ENCODE measurements at places on chromosomes 6 and 20. TPM values are rescaled to one million over a fixed set of nuclear protein-coding genes. Genes with fewer than 3 reads are reported as not detected.
A peak's percentile ranks its signal among the peaks of the same experiment; 100 is the strongest.

DNA sequence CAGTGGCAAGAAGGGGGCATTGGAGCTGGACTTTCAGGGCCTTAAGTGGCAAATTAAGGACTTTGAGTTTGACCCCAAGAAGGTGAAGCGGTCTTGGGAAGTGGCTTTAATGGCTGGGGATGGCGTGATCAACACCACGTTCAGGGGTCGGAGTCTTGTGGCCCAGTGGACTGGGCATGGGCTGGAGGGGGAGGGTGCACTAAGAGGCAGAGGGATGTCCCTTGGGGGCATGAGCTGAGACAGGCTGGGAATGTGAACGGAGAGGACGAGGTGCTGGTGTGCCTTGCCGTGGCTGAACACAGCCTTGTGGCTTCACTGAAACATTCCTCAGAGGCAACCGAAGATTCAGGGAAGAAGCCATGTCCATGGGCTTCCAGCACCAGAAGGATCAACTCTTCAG, 227.0 kb downstream of the SYNDIG1 start:
- DNase-seq: no peak

DNA sequence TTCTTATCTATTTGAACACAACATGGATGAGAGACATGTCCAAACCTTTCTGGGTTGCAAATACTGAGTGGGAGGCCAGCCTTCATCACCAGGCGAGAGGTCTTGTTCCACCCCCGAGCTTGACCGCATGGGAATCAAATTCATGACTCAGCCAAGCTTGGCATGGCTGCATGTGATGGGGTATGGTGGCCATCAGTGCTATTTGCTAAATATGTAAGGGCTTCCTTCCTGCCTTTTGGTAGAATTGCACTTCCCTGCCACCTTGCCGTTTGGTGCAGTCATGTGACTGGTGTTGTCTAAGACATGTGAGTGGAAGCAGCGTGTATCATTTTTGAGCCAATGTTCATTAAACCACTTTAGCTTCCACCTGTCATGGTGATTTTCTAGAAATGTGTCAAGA, 508.9 kb upstream of the SULF2 start:
- DNase-seq: no peak

DNA sequence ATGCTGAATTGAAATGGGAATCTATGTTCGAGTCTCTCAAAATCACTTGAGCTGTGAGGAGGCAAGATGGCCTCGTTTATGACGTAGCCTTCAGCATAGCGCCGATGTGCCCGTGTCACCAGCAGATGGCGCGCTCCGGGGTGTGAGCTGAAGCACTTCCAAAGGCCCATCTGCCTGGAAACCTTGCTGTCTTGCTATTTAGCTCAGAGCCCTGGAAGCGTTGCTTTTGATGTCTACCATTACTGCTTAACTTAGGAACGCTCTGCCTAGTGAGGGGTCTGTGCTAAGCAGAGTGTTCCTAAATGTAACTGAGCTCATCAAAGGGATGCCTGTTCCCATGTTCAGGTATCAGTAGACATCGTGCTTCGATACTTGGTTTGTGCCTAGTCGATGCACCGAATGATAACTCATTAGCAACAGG, 67.7 kb downstream of the SYCP2L start:
- peak; percentile 94 for DNase-seq

DNA sequence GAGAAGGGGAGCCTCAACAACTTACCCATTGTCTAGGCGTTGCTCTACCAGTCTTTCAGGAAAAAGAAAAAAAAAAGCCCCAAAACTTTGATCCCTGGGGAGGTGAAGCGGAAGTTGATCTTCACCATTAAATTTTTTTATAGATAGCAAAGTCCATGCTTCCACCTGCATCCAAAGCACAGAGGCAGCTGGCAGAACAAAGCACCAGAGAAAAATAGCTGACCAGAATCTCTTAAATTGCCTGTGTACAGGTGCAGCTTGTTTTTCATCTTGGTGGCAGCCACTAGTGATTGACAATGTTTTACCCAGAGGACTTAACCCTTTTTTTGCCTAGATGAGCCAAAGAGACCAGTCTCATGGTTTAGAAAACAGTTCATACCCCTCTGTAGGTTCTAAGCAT, 86.0 kb downstream of the MYB start:
- DNase-seq: no peak

- no peak for DNase-seq
These were observed 357.3 kb downstream of the FOXA2 start for GRCh38 chr20:22226849-22227700.

DNA sequence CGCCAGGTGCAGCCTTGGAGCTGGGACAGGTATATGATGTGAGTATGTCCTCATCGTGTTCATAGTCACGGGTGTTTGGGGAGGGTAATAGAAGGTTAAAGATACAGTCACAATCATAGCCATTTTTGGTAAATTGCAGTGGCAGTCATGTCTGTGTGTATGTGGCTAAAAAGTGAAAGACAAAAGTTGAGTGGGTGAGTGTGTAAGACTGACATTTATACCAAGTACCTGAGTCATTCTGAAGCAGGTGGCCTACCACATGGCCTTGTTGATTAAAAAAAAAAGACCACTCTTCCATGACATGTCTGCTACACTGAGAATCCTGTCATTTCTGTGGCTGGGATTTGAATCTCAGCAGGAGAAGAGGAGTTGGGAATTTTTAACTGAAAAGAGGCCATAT, 181.9 kb downstream of the SCP2D1 start:
- no peak for DNase-seq

DNA sequence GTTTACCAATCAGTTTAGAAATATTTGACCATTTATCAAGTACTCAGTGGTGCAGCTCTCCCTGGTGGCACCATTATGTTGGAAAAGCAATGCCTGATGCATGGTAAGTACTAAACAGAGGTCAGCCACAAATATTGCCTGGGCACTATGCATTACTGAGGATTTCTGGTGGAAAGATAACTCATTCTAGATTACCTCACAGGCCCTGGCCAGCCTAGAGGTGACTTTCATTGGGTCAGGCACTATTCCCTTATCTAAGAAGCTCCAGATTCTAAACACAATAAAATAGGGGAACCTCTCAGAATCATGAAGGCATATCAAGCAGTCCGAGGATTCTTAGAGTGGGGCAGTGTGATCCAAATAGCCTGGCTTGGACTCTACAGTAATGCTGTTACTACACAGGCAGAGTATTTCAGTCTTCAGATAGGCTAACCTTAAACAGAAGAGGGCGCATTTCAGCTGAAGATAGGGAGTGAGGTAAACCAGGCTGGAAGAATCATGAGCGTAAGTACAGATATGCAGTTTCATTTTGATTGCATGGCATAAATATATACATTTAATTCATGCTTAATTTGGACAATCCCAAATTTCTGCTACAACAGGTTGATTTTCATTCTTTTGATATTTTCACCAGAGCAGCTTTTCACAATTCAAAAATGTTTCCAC, 12.1 kb downstream of the LGSN start:
- no peak for DNase-seq

GRCh38 chr6:112800439-112800838, 453.3 kb downstream of the RFPL4B start:
- no peak for DNase-seq

DNA sequence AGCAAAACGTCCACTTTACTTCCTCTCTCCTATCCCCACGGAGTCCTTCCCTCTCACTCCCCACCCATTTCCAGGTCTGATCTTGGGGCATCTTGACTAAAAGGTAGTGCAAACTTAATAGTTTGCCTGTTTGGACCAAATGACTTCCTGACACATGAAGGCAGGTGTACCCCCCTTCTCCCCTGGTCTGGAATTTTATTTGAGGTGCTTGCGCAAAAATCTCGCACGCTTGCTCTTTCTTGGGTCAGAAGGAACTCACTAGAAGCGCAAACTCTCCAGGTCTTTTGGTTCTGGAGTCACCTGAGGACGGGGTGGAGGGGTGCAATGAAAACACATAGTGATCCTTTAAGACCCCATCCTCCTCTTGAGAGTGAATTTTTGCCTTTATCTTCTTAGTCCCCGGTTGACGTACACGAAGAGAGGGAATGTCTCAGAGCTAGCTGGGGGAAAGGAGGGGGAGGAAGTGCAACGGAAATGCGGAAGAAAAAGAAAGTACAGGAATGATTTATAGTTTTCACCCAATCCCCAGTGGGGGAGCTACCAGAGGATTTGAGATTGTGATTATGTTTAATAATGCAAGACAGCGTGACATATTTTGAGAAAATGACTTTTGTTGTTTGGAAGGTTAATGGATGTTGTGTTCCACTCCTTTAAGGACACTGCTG, 4.9 kb downstream of the ADGRB3 start:
- no peak for DNase-seq

PARD6B gene
- total RNA-seq: 37.5 TPM

- no peak for DNase-seq
These were observed 110.3 kb upstream of the GGTLC1 start for GRCh38 chr20:24098886-24099285.

DNA sequence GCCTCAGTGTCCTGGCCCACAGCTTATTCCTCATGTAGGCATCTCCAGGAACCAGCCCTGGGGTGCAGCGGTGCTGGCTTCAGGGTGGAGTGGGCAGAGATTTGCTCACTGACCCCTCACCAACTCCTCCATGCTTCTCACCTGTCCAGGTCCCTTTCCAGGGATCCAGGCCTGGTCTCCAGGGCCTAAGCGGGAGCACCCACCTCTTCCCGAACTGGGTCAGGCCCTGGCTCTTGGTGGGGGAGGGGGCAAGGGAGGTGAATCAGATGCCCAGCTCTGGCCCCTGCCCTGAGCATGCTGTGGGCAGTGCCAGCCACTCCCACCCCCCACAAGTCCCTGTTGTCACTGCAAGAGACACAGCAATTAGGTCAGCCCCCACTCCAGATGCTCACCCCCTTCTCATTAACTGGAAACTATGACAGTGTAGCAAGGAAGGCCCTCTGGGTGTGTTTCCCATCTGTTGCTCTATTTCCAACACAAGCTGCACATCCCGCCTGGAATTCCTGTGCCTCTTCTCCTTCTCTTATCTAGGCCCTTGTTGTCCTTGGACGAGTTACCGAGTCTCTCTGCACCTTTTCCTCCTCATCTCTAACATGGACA, 37.0 kb downstream of the MDFI start:
- DNase-seq: no peak

CST4 gene
- not detected for total RNA-seq

ULBP2 gene
- 0.13 TPM for total RNA-seq

PTK6 gene
- total RNA-seq: 0.32 TPM

DNA sequence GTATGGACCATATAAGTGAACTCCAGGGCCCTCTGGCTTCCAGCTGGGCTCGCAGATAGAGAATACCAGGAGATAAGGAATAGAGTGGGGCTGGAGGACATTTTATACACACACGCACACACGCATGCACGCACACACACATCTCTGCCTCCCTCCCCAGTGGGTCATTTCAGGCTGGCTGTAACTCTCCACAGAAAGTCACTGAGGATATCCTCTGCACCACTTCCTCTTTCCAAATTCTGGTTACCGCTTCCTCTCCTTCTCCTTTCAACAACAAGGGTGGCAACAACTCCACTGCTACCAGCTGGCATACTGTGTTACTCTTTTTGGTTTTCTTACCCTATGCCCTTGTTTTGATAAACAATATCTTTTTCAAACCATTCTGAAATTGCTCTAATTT, 280.2 kb downstream of the COL12A1 start:
- DNase-seq: no peak

DNA sequence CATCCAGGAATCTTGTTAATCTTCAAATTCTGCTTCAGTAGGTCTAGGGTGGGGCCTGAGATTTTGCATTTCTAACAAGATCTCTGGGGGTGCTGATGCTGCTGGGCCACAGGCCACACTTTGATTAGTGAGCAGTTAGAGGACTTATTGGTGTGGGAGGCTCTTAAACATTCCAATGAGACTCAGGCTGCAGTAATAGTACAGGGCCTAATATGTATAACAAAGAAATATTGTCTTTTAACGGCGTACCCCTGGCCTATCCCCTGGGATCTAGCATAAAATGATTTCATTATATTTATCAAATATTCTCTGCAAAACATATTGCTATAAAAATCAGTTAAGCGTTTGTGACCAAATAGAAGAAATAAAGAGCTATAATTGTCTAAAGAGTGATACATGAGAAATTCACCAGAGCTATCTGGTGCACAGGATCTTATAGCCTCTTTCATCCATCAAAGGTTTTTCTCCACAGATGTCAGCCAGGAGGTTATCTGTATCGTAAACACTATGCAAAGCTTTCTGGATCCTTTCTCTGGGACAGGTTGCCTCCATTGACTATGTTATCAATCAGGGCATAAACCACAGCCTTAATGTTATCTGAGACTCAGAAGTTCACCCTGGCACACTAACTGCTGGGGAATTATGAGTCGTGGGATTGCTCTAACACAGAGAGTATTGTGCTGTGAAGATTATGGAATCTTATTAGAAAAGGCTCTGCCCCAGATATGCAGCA, 488.5 kb upstream of the MAP3K7 start:
- DNase-seq: no peak

- DNase-seq: peak; percentile 58
These were observed 611 bp upstream of the RAB22A start for GRCh38 chr20:58308680-58309527.

- DNase-seq: no peak
These were observed 69.3 kb upstream of the EYS start for GRCh38 chr6:65776332-65776731.

SLC22A2 gene
- total RNA-seq: 0.44 TPM

DNA sequence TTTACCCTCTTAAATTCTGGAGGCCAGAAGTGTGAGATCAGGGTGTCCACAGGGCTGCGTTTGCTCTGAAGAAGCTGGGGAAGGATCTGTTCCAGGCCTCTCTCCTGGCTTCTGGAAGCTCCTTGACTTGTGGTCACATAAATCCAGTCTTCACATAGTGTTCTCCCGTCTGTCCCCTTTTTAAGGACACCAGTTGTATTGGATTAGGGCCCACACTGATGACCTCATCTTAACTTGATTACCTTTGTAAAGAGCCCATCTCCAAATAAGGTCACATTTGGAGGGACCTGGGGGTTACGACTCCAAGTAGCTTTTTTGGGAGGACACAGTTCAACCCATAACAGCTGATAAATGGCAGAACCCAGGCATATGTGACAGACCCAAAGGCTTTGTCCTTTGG, 20.0 kb upstream of the WFDC2 start:
- no peak for DNase-seq

DNA sequence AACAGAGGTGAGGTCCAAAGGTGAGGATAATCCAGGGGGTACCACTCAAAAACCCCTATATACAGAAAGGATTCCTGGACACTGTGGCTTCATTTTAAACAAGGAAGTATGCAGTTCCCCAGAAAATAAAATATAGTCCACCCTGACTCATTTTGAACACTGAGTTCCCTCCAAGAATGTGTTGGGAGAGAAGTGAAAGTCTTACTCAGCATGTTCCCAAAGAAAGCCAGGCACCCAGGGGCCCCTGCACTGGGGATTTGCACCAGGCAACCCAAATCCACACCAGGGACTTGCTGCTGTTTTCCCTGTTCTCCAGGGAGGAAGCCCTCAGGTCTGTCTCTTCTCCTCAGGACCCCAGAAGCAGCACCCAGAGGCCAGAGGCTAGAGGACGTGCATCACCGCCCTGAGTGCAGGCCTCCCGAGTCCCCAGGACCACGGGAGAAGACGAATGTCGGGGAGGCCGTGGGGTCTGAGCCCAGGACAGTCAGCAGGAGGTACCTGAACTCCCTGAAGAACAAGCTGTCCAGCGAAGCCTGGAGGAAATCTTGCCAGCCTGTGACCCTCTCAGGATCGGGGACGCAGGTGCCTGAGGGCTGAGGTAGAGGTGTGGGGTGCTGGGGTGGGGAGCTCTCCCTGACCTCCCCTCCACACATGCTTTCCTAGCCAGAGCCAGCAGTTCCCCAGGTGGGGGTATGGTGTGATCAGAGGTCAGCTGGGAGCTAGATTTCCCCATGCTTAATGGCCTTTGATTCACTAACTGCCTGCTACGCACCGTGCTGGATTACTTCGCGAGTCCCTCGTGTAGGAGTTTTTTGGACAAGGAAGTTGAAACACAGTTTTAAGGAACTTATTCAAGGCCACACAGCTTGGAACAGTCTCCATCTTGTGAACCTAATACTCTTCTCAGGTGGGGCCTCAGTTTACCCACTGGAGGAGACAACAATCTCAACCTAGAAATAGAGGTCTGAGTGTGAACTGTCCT, 3.3 kb downstream of the FGD2 start:
- no peak for DNase-seq

SLC17A3 gene
- not detected for total RNA-seq

Data from WTC11 (cell line).